ENCODE measurements at places on chromosomes 1 and 21.

DNA sequence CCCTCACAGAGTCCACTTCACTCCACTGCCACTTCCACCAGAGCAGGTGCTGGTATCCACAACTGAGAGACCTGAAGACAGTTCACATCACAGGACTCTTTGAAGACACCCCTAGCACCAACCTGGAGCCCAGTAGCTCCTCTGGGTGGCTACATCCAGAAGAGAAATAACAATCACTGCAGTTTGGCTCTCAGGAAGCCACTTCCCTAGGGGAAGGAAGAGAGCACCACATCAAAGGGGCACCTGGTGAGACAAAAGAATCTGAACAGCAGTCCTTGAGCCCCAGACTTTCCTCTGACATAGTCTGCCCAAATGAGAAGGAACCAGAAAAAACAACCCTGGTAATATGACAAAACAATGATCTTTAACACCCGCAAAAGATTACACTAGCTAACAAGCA, 113.2 kb downstream of the TENT5C start:
- DNase-seq: no peak

DNA sequence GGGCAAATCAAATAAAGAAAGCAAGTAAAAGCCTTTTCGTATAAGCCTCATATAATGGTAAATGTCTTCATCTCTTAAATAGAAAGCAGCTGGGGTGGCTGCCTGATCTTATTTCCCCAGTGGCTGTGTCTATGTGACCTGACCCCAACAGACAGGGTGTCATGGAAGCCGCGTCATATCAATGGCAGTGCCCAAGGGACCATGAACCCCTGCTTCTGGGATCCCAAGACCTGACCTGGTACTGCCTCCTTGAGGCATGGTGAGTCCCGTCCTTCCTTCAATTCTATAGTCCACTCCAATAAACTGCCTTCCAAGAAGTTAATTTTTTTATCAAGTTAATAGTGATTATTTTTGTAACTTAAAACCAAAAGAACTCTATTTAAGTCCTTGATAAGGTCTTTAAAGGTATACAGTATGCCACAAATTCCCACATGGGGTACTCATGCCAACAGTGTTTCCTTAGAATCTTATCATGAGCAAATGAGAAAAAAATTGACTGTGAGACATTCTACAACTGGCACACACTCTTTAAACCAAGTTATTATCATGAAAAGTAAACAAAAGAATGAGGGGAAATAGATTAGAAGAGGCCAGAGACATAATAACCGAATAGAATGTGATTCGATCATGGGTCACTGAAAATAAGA, 104.6 kb downstream of the ADSS2 start:
- DNase-seq: no peak

GRCh38 chr1:209395169-209395568, 188.3 kb upstream of the CAMK1G start:
- DNase-seq: no peak

DNA sequence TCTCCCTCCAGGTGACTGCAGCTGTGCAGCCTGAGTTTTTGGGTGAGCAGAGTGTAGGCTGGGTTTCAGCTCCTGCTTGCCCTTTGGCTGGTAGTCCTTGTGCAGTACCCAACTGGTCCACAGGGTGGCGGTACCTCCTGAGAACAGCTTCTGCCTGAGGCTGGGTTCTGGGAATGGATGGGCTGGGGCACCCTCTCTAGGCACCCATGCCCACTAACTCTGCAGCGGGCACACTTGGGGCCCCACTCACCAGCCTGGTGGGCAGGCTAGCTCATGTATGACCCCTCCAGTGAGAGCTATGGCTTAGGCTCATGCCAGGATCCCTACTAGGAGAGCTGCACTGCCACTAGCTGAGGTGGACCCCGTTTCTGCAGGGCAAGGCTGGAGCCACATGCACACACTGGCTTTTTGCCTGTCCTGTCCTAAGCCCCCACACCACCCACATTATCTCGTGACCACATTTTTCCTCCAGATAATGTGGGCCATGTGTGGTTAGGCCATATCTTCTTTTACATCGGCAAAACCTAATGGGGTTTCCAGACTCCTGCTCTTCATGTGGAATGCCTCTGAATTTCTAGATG, 15.5 kb upstream of the GSTM4 start:
- DNase-seq: peak; percentile 77

- DNase-seq: peak; percentile 46
Observed at GRCh38 chr1:109658533-109659042, 2.7 kb downstream of the GSTM4 start.

GRCh38 chr1:3428899-3429298, 25.6 kb upstream of the ARHGEF16 start:
- no peak for DNase-seq

- no peak for DNase-seq
Observed at GRCh38 chr1:179120736-179121135, 38.9 kb downstream of the TOR3A start.

GRCh38 chr1:89104147-89104546, 21.8 kb downstream of the GBP2 start:
- no peak for DNase-seq

DNA sequence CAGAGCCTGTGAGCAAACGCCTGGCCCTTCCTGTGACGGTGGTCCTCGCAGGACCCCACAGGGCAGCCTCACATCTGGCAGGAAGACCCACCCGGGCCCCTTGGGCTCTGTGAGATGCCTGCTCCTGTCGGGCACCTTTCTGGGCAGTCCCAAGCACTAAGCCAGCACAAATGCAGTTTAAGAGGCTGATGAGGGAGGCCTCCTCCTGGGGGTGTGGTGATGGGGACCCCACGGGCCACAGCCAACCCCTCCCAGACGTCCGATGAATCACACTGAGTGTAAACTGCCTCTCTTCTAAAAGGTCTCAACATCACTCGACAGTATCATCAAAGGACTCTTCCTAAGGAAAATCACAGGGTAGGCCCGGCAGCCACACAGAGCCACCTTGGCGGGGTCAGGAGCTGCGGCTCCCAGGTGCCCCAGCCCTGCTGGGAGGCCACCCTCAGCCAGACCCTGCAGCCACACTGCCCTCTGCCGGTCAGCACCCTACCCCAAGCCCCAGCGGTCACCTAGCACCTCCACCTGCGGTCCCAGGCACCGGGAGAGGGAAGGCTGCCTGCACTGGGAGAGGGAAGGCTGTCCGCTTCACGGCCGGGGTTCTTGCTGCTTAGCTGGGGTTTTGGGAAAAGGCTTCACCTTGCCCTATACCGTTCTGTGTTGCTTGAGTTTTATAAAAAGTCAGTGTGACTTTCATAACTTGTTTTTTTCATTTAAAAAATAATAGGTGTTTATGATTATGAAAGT, 3.9 kb upstream of the PRKCZ start:
- peak; percentile 30 for DNase-seq

- no peak for DNase-seq
Observed at GRCh38 chr21:36990508-36991205, 15.8 kb upstream of the RIPPLY3 start.
